ENCODE measurements at places on chromosomes 12 and 14.

GRCh38 chr12:119241580-119242169 lies 62.9 kb downstream of the HSPB8 start:
- no peak for DNase-seq

DNA sequence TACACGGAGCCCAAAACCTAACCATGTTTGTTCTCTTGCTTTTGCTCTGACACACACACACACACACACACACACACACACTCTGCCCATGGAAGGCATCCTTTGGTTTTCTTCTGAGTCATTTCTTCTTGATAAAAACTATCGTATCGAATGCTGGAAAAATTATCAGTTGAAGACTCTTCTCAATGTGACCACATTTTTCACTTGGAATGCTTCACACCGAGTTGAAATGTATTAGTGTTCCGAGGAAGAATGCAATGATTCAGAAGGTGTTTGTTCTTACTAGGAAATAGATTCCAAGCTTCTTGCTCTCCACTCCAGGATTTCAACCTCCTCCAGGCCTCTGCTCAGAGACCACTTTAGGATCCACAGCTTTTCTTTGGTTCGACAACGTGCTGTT lies 226.3 kb downstream of the MON2 start:
- DNase-seq: no peak

DNA sequence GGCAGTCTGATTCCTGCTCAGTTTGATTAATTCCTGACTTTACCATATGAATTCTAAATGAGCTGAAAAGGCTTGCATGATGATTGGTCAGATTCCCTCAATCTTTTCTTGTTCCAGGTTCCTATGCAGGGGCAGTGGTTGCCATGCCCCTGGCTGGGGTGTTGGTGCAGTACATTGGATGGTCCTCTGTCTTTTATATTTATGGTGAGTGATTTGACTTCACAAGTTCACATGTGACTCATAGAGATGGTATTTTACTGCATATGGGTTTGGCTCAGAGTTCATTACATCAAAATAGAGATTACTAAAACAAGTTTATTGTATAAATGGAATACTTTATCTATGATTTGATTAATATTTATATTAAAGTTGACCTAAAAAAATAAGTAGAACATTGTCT lies 44.8 kb downstream of the SLC17A8 start:
- DNase-seq: no peak

GRCh38 chr14:73462048-73462715 lies 3.8 kb upstream of the NUMB start:
- no peak for DNase-seq
